Thoracic aorta endothelial cell (primary cell): ENCODE measurements at places on chromosomes 11 and 22. TPM values are rescaled to one million over a fixed set of nuclear protein-coding genes. Genes with fewer than 3 reads are reported as not detected.

MTMR3 gene
- 26.6 and 33.0 TPM in 2 replicates for total RNA-seq

TCN2 gene
- 33.7 and 52.9 TPM in 2 replicates for total RNA-seq

SUSD2 gene
- total RNA-seq: 0.13 and 0.14 TPM in 2 replicates

C11orf16 gene
- not detected in 2 replicates for total RNA-seq

CCDC134 gene
- total RNA-seq: 7.6 and 7.7 TPM in 2 replicates

GRM5 gene
- total RNA-seq: 0.13 and 0.22 TPM in 2 replicates

POU2AF2 gene
- not detected in 2 replicates for total RNA-seq

MS4A6E gene
- not detected in 2 replicates for total RNA-seq

CEP126 gene
- total RNA-seq: 3.2 and 4.8 TPM in 2 replicates

SLC17A6 gene
- not detected in 2 replicates for total RNA-seq

CABP7 gene
- not detected in 2 replicates for total RNA-seq

ANKK1 gene
- total RNA-seq: under 0.01 and 0.07 TPM in 2 replicates

SCGB2A2 gene
- total RNA-seq: not detected in 2 replicates

SAA1 gene
- total RNA-seq: not detected in 2 replicates

RNF214 gene
- 16.0 and 17.2 TPM in 2 replicates for total RNA-seq

TRPM5 gene
- total RNA-seq: not detected in 2 replicates

POU2F3 gene
- not detected in 2 replicates for total RNA-seq

PAMR1 gene
- total RNA-seq: 0.65 and 0.93 TPM in 2 replicates

RAG2 gene
- not detected in 2 replicates for total RNA-seq

C11orf87 gene
- not detected in 2 replicates for total RNA-seq

HMBS gene
- total RNA-seq: 10.9 and 12.3 TPM in 2 replicates

PAK1 gene
- total RNA-seq: 6.1 and 6.5 TPM in 2 replicates

APOL5 gene
- total RNA-seq: not detected in 2 replicates

RANBP1 gene
- total RNA-seq: 358 and 382 TPM in 2 replicates

CCDC81 gene
- 1.1 and 1.7 TPM in 2 replicates for total RNA-seq

OR4D5 gene
- not detected in 2 replicates for total RNA-seq

MS4A15 gene
- not detected in 2 replicates for total RNA-seq

PANX1 gene
- total RNA-seq: 27.6 and 30.6 TPM in 2 replicates

MS4A3 gene
- not detected in 2 replicates for total RNA-seq

IFITM1 gene
- 2.5 and 10.0 TPM in 2 replicates for total RNA-seq
